ENCODE measurements at places on chromosomes 11 and 22. TPM values are rescaled to one million over a fixed set of nuclear protein-coding genes. Genes with fewer than 3 reads are reported as not detected.

GPHA2 gene
- total RNA-seq, result not detected

SIAE gene
- total RNA-seq, result 41.6 TPM

CEND1 gene
- total RNA-seq, result not detected

ST14 gene
- total RNA-seq, result 59.1 TPM
